ENCODE measurements at places on chromosomes 11 and 22.

DNA sequence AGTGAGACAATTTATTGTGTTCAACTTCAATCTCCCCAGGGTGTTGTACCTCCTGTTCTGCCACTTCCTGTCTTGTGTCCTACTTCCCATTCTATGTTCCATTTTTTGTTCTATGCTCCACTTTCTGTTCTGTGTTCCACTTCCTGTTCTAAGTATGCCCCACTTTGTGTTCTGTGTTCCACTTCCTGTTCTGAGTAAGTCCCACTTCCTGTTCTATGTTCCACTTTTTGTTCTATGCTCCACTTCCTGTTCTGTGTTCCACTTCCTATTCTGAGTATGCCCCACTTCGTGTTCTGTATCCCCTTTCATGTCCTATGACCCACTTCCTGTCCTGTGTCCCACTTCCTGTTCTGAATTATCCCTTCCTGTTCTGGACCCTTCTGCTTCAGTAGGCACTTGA, 732.7 kb downstream of the TBC1D22A start:
- DNase-seq: no peak

DNA sequence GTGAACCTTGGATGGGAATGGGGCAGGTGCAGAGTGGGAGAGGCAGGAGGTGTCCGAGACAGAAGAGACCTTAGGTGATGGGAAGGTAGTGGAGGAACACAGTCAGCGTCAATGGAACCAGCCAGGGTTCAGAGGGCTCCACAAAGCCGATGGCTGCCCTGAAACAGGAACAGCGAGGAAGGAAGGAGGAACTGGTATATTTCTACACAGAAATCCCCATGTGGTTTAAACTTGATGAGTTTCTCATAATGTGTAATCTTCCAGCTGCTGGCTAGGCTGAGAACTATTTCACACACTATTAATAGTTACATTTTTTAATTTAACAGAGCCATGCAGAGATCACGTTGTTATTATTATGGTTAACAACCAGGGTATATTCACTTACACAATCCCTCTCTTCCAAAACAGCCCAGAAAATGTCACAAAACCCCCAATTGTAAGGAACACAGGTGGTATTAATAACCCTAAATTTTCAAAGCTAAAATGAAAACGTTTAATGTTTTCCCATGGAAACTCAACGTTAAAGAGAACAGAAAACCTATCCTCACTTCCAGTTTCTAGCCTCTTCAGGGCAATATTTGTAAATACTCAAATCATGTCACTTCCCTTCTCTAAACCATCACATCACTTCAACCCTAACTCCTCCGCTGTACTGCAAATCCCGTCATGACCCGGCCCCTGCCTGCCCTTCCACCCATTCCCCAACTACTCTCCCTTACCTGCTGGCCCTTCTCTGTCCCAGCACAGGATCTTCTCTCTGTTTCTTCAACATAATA, 74.5 kb upstream of the ARFGAP3 start:
- no peak for DNase-seq

DNA sequence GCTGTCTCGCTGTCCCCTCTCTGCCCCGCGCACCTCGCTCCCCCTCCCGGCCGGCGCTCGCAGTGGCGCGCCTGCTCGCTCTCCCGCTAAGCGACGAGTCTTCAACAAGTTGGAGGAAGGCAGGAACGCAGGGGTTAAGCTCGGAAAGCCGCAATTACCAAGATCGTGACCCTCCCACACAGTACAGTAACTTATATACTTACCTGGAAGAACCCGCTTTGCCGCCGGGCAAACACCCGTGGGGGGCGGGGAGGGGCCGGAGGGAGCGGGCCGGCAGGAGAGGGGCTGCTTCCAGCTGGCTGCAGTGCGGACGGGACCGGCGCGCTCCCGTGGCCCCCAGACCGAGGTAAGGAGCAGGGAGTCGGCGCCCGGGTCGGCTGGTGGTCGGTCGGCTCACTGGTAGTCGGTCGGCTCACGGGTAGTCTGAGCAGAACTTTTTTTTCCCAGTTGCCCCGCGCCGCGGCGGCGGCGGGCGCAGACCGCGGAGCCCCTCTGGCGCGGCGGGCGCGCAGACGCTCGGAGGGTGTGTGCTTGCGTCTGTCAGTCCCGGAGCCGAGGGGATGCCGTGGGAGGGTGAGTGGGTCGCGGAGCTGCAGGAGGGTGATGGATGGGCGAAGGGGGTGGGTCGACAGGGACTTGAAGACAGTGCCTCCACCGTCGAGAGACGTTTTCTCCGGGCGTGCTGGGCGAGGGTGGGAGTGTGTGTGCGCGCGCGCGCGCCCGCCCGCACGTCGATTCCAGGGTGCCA, 101.2 kb upstream of the HSD17B12 start:
- peak; percentile 44 for DNase-seq

- DNase-seq: no peak
These were observed 12.3 kb downstream of the MRE11 start for GRCh38 chr11:94481342-94481741.

- no peak for DNase-seq
These were observed 70.9 kb downstream of the CCDC34 start for GRCh38 chr11:27291954-27292636.

GRCh38 chr22:25643232-25644000, 78.9 kb downstream of the GRK3 start:
- DNase-seq: no peak

GRCh38 chr11:9570313-9571025, 3.0 kb upstream of the WEE1 start:
- no peak for DNase-seq

- no peak for DNase-seq
These were observed 18.4 kb downstream of the SYT13 start for GRCh38 chr11:45267652-45268299.

DNA sequence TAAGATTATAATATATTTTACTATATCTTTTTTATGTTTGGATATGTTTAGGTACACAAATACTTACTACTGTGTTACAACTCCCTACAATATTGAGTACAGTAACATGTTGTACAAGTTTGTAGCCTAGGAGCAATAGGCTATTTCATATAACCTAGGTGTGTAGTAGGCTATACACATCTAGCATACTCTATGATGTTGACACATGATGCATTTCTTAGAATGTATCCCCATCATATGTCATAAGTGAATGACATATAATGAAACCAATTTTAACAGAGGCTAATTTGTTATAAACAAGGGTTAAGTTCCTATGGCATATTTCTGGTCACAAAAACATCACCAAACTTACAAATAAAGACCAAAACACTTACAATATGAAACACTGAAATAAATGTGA, 86.5 kb upstream of the RRM1 start:
- no peak for DNase-seq

DNA sequence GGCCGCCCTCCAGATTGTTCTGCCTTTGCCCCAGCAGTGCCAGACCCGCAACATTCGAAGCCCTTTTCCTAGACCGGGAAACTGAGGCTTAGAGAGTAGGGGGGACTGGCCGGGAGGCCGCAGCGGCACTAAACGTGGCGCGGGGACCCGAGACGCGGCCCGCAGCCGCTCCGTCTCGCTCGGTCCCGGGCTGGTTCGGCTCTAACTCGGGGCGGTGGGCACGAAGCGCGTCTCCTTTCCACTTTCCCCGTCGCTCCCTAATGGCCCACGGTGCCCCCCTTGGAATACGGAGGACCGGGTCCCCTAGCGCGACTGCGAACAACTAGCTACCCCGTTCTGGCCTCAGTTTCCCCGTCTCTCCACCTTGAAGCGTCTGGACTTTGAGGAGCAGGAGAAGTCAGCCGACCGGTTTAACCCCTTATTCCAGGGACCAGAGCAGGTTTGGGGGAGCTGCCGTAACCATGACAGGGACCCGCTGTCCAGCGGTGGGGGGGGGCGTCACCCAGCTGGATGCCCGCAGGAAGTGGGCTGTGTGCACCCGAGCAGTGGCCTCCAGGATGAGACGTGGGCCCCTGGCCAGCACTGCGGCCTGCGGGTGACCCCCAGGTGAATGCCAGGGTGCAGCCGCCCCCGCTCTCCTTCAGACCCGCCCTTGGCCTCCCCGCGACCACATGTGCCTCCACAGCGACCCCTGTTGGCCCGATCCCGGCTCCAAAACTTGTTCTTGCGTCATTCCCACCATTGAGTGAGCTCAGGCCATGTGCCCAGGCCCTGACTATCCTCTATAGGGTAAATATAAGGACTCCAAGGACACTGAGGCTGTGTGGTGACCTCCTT, 1.1 kb downstream of the CDC42EP1 start:
- peak; percentile 29 for DNase-seq

DNA sequence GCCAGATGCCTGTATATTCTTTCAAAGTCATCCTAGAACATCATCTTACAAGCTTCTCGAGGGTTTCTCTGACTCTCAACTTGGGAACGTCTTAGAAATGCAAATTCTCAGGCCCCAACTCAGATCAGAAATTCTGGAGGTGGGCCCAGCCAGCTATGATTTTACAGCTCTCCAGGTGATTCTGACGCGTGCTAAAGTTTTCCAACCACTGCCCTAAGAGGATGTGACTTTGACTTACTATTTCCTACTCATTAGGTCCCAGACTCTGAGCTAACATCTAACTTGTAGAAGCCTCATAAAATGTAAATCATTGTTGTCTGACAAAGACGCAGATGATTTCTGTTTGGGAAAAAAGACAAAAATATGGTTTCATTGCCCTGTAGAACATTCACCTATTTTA, 61.1 kb downstream of the IRAG1 start:
- DNase-seq: no peak

DNA sequence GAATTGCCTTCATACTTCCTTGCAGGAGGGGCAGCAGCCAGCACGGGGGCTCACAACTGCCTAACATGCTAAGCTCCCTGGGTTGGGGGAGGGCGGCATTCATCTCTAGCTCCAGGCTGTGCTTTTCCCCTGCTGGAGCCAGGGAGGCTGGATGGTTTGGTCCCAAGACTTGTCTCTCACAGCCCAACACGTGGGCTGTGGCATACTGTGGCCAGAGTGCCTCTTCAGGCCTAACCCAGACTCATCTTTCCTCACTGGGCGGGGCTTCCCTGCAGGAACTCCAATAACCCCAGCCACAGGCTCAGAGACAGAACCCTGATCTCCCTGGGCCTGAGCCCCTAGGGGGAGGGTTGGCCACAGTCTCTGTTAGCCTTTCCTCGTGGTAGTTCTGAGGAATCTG, 121.9 kb upstream of the PLET1 start:
- DNase-seq: no peak

GRCh38 chr11:34791780-34792542, 124.2 kb downstream of the APIP start:
- DNase-seq: no peak

DNA sequence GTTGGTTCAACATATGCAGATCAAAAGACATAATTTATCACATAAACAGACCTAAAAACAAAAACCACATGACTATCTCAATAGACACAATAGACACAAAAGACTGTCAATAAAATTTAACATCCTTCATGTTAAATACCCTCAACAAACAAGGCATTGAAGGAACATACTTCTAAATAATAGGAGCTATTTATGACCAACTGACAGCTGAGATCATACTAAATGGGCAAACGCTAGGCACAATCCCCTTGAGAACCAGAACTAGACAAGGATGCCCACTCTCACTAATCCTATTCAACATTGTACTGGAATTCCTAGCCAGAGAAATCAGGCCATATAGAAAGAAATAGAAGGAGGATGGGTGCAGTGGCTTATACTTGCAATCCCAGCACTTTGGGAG, 50.3 kb upstream of the GLYAT start:
- no peak for DNase-seq

GRCh38 chr11:80841675-80842074, 1400.8 kb upstream of the TENM4 start:
- DNase-seq: no peak

DNA sequence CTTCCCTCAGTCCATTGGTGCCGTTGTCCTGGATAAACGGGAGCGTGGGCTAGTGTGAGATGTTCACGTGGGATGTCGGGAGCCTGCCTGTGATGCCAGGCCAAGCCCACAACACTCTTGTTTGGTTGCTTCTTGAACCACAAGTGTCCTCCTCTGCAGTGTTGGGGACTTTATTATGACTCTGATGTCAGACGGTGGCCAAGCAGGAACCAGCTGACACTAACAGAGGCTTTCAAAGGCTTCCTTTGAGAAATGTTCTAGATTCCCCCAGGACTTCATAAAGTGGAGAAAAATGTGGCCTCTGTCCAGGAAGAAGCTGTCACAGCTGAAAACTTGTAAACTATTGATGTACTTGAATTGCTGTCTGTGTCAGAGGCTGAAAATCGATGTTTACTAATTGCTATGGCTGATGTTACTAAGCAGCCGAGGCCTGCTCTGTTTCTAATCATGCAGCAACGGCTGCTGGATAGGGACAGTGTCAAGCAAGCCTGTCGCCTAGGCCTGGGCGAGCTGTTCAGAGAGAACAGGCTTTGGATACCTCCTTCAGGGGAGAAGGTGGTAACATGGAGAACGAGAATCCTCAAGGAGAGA, 131.7 kb downstream of the TBC1D22A start:
- DNase-seq: no peak

GRCh38 chr11:45643598-45644260, 21.7 kb downstream of the CHST1 start:
- no peak for DNase-seq

DNA sequence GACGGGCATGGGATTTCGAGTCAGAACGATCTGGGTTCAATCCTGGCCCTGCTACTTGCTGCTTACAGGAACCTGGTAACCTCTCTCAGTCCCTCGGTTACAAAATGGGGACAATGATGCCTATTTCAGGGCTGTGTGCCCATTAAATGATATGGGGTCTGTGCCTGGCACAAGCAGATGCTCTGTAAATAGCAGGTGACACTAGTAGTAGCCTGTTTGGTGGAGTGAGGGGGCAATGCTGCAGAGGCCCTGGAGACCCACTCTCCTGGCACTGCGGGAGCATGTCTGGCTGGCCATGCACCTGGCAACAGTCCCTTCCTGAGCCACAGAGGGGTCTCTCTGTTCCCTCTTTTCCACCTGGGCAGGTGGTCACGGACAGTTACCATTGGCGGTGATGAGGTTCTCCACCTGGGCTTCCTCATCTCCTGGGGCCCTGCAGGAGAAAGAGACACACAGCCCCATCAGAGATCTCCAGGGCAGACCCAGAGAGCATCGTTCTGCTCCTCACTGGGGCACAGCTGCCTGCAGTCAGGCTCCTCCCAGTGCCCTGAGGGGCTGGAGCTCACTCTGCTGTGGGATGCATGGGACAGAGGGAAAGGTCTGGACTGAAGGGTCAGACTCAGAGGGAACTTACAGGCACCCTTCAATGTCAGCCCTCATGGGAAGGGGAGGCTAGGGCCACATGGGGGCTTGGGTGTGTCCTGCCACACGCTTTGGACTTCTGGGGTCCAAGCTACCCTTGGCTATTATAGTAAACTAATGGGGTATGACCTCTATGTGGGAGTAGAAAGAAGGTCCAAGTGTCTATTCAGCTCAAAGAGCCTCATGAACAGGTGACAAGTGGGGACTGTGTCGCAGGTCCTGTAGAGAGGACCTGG, 15.6 kb upstream of the FXYD2 start:
- no peak for DNase-seq

GRCh38 chr22:28443526-28443876, 236.1 kb downstream of the TTC28 start:
- DNase-seq: peak; percentile 72

GRCh38 chr11:62201376-62201775, 7.1 kb upstream of the SCGB2A1 start:
- no peak for DNase-seq

DNA sequence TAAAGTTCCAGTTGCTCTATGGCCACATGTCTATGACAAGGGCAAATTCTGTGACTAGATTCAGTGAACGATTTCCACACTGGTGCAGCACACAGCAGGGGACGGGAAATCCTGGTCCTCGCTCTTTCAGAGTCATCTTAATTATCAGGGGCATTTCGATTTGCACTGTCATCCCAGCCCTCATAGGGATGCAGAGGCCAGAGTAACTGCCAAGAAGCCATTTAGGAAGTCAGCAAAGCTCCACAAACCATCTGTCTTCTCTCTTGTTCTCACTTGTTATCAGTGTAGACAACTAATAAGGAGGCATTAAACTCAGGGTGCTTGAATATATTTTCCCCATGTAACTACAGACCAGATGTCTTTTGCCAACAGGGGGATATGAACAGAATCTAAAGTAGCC, 151.7 kb downstream of the STK33 start:
- peak; percentile 78 for DNase-seq
